Kasumi-1 (cell line): ENCODE measurements at places on chromosomes 5 and 9.

DNA sequence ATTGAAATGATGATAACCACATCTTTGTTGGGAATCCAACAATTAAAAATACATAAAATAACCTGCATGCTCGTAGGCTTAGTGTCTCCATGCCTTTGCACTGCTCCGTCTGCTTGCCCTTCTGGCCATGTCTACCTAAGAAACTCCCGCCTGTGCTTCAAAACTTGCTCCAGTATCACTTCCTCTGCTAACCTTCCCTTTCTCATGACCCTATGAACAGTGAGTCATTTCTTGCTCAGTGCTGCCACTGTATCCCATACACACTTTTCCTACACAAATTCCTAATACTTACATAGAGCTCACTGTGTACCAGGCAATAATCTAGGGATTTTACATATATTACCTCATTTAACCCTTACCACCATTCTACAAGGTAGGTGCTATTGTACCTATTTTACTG, 33.5 kb downstream of the TMEM245 start:
- peak; percentile 15 for DNase-seq

DNA sequence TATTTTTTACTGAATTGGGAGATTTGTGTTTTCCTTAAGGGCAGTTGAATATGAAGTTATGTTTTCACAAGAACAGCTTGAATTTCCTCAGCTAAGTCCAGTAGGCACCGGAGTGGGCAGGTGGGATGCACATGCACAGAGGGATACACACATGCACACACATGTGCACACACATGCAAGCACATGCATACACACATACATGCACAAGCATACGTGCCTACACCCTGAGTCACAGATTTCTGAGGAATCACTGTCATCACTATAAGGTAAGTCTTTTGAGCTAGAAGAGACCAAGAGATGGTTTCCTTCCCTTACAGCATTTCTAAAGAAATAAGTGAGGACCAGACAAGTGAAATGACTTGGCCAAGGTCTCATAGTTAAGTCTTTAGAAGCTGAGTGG, 8.7 kb downstream of the ENTREP1 start:
- DNase-seq, result no peak

- no peak for DNase-seq
Observed at GRCh38 chr5:125549322-125549911, 803.0 kb upstream of the ZNF608 start.

DNA sequence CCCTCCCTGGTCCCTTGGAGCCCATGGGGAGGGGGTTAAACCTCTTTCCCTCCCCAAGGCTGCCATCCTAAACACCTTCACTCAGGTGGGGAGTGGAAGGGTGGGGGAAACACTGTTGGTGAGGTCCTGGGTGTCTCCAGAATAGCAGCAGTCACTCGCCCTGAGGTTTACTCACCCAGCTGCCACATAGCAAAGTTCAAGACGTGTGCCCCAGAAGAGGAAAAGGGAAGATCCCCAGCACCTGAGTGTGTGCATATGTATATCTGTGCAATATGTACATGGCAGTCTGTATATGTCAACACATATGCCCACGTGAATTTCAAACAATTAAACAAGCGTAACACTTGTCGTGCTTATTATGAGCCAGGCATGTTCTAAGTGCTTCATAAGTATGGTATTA, 31.3 kb upstream of the SMU1 start:
- no peak for DNase-seq

DNA sequence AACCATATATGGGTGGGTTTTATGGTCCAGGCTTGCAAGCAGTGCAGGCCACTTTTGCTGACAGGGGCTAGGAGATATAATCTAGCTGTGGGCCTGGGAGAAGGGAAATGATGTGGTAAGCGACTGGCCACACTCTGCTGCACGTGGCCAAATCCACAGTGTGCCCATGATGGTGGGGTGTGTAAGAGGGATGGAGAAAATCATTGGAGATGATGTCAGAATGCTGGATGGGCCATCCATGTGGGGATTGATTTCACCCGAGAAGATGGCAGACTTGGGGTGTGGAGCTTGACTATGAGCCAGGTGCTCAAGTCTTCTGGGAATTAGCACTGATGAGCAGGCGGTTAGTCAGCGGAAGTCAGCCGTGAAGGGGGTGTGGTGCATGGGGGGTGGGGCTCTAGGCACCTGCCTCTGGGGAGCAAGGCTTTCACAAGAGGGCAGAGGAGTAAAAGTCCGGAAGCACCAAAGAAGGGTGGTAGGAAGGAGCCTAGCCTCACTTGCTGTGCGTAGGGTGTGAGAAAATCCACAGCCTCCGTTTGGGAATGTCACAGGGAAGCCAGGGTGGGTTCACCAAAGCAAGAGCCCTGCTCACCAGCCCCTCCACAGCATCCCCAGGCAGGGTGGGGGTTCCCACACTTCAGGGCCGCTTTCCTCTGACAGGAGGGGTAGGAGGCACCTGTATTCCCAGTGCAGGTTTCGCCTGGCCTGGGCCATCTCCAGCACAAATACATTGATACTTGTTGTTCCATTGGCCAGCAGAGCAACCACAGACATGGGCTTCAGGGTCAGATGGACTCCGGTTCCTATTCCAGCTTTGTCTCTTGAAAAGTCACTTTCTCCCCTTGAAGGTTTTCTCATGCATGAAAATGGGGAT, 44.5 kb upstream of the ANGPTL2 start:
- no peak for DNase-seq

- no peak for DNase-seq
Observed at GRCh38 chr5:141298376-141298775, 5.5 kb downstream of the SLC25A2 start.

GRCh38 chr9:111263116-111263515, 66.9 kb downstream of the OR2K2 start:
- no peak for DNase-seq

DNA sequence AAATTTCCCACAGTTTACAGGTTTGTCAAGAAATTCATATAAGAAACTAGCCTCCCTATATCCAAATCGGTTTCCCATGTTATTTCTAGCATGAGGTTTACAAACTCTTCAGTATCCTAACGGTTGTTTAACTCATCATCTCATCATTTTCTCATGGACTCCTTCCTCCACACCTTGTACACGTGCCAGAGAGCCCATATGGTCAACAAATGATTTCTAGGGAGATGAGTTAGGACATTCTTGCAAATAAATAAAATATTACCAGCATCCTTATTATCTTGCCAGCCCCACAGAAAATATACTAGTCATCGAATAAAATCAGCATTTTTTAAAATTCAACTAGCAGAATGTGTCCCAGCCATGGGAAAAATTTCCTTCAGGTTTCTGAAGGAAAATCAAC, 285.2 kb downstream of the EBF1 start:
- DNase-seq, result no peak

GRCh38 chr9:136769710-136770191, 5.4 kb upstream of the LCN15 start:
- peak; percentile 79 for DNase-seq

GRCh38 chr5:126370796-126371718, 52.2 kb upstream of the GRAMD2B start:
- DNase-seq, result no peak

DNA sequence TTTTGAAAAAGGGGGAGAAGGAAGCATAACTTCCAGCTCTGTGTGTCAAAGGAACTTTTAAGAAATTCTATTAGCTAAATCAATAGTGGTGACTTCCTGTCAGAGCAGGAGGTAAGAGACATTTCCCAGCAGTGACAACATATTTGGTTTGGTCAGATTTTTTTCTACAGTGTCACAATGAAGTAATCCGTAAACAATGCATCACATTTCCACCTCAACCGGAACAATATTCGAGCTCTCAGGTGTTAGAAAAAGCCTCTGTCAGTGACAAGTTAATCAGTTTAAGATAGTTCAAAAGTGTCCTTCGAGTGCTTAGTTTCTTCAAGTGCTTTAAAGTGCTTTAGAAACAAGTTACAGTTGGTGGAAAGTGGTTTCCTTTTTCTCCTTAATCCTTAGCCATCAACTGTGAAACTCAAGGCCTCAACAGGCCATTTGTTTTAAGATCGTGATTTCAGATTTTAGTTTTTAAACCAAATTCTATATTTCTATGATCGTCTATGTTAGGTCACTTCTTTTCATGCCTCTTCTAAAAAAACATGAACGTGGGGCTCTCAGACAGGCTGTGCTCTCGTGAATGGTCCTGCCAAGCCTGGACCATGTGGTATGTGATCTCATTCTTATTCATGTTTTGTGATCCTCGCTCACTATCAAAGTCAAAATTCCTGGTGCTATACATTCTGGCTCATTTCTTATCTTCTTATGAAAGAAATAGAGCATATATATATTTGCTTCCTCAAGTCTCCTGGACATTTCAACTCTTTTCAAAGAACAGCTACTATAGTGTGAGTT, 181.9 kb upstream of the HMHB1 start:
- DNase-seq, result no peak

- no peak for DNase-seq
Observed at GRCh38 chr5:77418601-77419581, 73.2 kb downstream of the WDR41 start.

DNA sequence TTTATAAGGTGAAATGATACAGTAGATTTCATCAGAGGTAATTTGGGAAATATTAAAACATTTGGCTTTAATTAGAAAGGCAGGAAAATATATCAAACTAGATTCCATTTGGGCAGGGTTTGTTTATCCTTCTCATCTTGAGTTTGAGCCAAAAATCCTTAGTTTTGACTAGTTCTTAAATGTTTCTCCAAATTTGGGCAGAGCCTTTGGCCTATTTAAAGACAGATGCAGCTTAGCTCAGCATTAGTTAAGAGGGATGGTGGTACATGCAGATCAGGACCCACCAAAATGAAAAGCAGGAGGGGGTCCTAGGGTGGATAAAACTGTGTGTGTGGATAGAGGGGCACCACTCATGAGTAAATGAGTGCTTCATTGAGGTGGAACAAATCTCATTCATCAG, 20.3 kb upstream of the ARRDC3 start:
- DNase-seq, result no peak

DNA sequence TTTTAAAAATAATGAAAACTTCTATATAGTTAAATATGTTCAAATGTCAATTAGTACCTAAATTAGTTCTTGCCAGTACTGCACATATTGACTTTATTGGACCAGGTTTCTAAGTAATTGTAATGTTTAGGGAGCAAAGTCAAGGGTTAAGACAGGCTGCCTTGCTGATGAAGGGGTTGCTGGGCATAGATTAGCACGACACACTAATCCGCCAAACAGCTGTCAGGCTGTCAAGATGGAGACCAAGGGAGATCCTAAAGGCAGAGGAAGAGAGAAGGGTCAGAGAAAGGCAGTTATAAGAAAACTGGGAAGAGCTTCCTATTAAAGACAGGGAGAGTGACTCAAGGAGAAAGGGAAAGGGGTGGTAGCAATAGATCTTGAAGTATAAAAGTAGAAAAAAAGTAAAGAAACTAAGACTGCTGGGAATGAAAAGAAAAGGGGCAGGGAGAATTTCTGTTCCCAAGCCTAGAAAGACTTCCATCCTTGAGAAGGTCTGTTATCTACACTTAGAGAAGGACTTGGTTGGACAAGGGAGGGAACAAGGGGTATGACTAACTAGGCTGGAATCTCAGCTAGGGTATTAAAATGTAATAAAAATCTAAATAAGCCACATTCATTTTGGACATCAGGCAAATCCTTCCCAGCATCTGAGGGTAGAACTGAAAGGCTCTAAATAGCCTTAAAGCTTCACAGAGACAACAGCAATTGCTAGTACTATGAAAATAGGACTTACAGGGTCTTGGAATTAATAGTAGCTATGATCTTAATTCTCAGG, 188.7 kb downstream of the FBXL17 start:
- no peak for DNase-seq

DNA sequence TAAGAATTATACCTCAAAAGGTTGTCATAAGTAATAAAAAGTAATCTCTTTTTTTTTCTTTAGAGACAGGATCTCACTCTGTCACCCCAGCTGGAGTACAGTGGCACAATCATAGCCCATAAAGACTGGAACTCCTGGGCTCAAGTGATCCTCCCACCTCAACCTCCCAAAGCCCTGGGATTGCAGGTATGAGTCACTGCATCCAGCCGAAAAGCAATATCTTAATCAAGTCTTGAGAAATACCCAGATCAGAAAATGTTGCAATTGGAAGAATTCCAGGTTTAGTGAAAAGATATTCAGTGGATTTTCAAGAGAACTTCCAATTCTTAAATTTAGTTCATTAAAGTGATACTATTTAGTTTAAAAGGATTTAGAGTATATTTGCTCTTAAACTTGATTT, 40.9 kb upstream of the IDNK start:
- no peak for DNase-seq

- no peak for DNase-seq
Observed at GRCh38 chr9:33273266-33273971, 8.6 kb downstream of the CHMP5 start.

GRCh38 chr5:38382898-38383297, 124.5 kb downstream of the EGFLAM start:
- peak; percentile 61 for DNase-seq

DNA sequence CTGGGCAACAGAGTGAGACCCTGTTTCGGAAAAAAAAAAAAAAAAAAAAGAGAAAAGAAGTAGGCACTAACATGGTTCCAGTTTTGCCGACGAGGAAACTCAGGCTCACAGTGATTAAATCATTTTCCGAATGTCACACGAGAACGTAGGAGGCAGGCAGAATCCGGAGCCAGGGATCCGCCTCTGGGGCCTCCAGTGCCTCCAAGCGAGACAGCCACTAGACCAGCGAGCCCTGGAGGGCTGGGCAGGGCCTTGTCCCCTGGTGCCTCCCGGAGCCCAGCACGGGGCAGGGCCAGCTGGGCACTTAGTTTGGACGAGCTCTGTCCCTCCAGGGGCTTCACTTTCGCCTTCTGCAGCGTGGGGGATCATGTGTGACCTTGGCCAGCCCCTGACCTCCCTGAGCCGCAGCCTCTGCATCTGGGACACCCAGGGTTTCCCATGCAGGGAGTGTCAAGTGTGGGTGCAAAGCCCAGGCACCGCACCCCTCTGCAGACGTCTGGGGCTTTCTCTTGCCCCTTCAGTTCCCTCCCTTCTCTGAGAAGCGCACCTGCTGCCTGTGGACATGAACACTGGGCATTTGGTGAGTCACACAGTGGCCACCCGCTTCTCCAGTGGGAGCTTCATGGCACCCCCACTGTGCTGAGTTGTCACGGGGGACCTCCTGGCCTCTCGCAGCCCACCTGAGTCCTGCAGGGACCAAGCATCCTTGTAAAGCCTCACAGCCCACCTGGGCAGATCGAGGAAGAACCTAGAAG, 80.3 kb downstream of the RXRA start:
- DNase-seq, result no peak

GRCh38 chr5:117131876-117132275, 557.3 kb upstream of the SEMA6A start:
- DNase-seq, result no peak

DNA sequence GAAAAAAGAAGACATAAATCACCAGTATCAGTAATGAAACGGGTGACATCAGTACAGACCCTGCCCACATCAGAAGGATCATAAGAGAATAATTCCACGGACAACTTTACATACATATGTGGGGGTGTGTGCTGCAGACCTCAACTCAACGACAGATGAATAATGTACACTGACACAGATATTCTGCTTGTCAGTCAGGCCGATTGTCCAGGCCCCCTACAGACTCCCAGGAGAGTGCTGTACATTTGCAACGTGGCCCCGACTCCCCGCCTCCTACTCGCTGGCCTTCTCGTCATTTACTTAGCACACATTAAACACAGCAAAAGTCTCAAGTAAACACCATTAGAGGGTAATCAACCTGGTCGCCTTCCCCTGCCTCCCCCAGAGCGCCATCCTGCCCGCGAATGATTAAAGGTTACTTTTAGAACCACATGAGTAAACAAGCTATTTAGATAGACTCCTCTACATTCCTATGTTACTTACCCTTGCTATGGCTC, 3.5 kb upstream of the TMED9 start:
- DNase-seq, result no peak
